ENCODE measurements at places on chromosomes 7 and 10.

DNA sequence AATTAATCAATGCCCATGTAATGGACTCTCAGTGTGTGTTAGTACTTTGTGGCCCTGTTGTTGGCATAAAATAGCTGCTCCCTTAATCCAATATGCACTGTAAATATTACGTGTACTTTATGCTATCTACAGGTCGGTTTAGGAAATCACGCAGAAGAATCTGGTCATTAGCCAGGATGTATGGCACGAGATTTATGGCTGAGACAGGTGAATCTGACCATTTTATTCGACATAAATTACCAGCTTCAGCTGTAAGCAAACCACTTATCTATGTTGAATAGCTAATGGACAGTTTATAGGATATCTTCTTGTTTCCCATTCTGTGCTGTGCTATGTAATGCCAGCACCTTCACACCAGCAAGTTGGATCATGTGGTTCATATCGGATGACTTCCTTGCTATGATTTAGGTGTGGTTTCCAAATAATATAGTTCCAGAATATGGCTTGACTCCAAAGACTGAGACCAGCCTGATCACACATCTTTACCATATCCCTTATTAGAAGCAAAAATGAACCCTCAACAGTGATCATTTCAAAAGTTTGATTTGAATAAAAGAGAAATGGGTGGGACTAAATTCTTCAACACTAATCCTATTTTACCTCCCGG lies 301.4 kb downstream of the AHR start:
- DNase-seq = no peak

GRCh38 chr7:1610013-1610677 lies 40.3 kb upstream of the PSMG3 start:
- DNase-seq = no peak

- DNase-seq = no peak
Measured at GRCh38 chr7:129436335-129436923, 2.2 kb downstream of the STRIP2 start.

DNA sequence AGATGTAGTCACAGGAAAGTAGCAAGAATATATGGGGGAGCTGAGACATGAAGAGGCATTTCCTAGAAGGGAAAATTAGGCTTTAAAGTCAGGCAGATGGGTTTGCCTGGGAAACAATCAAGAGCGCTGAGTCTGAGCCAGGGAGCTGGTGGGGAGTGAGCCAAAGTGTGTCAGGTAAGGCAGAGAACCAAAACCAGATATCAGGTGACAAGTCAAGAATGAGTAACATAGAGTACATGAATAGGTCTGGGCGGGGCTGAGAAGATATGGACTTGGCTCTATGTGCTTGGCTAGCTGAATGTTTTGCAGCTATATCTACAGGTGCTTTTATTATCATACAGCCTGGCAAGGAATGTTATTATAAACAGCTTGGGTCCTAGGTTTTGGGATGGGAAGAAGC lies 49.3 kb downstream of the GPR141 start:
- DNase-seq = no peak

DNA sequence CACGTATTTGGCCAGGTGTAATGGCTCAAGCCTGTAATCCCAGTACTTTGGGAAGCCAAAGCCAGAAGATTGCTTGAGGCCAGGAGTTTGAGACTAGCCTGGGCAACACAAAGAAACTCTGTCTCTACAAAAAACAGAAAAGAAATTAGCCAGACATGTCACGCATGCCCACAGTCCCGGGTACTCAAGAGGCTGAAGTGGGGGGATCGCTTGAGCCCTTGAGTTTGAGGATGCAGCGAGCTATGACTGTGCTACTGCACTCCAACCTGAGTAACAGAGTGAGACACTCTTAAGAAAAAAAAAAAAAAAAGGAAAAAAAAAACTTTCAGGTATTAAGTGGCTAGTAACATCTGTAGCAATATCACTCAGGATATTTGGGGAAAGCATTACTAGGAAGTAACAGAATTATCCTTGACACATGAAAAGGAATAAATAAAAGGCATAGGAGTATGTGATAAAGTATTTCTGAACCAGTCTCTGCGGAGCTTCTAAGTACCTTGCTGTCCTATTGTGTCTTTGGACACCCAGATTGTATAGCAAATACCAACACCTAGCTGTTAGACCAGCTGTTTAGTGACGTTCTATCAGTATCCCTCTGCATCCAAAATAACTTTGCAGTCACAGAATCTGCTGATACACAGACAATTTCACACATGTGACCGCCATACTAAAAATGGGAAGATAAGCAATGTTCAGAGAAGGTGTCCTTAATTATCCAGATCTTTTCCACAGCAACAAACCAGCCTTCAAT lies 74.4 kb downstream of the CYTH3 start:
- no peak for DNase-seq

DNA sequence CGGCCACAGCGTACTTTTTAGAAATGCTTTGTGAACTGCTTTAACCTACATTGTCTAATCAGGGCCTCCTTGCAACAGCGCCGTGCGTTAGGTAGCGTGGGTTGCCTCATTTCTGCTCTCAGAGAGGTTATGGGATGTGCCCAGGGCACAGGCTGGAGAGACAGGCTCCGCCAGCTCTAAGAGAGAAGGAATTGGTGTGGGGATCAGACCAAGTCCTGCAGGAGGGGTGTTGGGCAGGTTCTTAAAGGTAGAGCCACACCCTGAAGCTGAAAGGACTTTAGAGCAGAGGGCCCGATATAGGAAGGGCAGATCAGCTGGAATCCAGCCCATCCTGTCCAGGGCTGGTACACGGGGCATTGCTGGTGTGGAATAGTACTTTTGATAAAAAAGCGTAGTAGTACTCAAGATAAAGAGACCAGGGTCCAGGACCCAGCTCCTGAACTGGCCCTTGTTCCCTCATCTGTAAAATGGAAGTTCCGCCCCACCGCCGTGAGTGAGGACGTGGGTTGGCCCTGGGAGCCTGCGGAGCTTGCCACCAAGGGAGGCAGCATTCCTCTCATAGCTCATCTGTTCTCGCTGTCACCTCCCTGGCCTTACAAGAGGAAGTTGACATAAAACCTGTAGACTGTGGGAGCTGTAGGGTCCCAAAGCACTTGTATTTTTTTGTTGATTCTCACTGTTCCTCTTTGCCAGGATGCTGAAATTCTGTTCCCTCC lies 37.2 kb downstream of the TMEM120A start:
- DNase-seq = no peak

DNA sequence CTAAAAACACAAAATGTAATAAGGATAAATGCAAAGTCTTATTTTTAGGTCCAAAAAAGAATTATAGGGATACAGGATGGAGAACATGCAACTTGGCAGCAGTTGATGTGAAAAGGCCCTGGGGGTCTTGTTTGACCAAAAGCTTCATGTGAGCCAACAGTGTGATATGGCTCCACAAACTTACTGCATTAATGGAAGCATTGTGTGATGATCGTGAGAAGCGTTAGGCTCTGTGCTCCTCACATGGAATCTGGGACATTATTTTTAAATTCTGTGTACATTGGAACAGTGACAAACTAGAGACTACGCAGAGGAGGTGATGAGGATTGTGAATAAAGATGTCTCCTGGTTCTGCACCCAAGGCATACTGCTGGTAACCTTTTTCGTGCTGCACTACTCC lies 39.1 kb upstream of the CALD1 start:
- no peak for DNase-seq

GRCh38 chr7:2452074-2452507 lies 24.1 kb downstream of the GRIFIN start:
- DNase-seq = peak; percentile 14

- DNase-seq = no peak
Measured at GRCh38 chr7:128025380-128025779, 5.9 kb downstream of the LRRC4 start.

DNA sequence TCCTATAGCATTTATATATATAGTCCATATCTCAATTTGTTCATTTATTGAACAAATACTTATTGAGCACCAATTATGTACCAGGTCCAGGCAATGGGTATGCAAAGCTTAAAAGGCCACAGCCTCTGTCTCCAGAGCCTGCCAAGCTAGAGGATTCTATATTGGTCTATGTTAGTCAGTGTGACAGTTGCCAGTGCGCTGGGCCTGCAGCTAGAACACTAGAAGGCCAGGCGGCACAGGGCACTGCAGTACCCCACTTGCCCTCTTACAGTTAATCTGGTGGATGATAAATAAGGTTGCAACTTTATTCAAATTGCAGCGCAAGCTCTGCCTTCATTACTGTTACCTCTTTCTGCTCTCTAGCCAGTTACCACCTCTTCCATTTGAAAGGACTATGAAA lies 68.8 kb downstream of the PPP1R3C start:
- DNase-seq = no peak

- no peak for DNase-seq
Measured at GRCh38 chr7:37751096-37751495, 67.5 kb downstream of the GPR141 start.

DNA sequence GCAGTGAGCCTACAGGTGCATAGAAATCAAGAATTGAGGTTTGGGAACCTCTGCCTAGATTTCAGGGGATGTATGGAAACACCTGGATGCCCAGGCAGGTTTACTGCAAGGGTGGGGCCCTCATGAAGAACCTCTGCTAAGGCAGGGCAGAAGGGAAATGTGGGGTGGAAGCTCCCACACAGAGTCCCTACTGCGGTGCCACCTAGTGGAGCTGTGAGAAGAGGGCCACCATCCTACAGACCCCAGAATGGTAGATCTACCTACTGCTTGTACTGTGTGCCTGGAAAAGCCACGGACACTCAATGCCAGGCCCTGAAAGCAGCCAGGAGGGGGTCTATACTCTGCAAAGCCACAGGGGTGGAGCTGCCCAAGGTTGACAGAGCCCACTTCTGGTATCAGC lies 533.5 kb downstream of the GPAM start:
- no peak for DNase-seq

DNA sequence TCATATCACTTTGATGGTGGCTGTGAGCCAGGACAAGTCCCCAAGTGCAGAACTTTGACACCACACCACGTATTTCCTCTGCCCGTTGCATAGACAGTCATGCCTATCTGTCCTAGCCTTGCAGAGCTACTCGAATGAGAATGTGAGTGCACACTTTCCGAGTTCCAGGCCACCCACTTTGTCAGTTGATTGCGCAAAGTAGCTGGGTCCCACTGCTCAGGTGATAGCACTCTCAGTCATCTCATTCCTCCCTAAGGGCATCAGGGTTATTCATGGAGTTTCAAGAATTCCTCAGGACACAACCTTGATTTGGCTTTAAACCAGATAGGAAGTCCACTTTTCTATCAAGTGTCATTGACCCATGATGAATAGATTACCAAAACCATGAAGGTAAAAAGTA lies 19.3 kb downstream of the LSM5 start:
- DNase-seq = no peak

- DNase-seq = peak; percentile 19
Measured at GRCh38 chr7:37285706-37286453, 162.8 kb downstream of the ELMO1 start.

GRCh38 chr7:55946545-55946944 lies 5.1 kb upstream of the MRPS17 start:
- no peak for DNase-seq

- DNase-seq = no peak
Measured at GRCh38 chr10:113356794-113357680, 195.8 kb upstream of the HABP2 start.

- peak; percentile 61 for DNase-seq
Measured at GRCh38 chr7:142478479-142479220, 220.8 kb upstream of the PRSS58 start.

- DNase-seq = no peak
Measured at GRCh38 chr7:110633313-110633712, 457.6 kb upstream of the LRRN3 start.

GRCh38 chr10:77131214-77131613 lies 506.4 kb downstream of the KCNMA1 start:
- no peak for DNase-seq

- DNase-seq = no peak
Measured at GRCh38 chr7:123724817-123725253, 24.0 kb downstream of the WASL start.

DNA sequence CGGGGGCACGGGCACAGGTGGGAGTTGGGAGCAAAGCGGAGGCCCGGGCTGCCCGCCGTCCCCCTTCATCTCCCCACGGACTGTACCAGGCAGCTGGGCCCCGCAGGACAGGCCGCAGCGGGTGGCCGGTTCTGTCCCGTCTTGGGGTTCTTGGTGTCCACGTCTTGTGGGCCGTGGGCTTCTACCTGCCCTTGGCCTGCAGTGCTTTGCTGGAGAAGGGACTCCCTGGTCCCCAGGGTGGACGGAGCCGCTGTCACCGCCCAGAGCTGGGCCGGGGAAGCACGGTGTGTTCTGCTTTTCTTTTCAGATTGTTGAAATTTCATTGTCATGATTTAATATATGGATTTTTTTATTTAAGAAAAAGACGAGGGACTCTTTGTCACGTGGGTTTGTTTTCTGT lies 11.8 kb downstream of the MAFK start:
- no peak for DNase-seq

- no peak for DNase-seq
Measured at GRCh38 chr7:28989211-28989980, 31.3 kb upstream of the TRIL start.

DNA sequence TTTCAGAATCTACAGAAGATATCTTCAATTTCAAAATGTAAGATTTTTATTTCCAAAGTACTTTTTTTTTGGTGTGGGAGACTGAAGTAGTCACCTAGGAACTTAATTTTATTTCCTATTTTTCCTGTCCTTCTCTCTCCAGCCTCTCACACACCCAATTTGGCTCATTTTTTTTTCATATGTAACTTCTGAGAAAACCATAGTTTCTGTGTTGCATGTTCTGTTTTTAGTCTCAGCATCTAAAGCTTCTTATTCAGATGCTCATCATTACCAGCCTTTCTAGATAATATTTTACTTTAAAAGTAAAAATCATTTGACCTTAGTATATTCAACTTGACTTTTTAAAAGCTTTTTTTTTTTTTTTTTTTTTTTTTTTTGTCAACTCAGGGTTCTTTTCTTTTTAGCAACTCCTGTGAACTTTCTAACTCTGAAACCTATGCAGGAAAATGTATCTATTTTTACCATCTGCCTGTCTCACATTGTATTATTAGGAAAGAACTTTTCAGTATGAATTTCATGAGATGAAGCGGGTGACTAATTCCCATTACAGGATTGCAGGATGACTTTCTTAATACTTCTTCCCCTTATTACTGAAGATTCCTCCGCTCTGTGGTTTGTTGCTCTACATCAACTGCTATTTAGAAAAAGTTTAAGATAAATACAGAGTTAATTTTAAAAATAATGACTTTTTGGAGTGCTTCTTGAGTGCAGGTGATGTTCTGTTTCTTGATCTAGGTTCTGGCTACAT lies 73.6 kb upstream of the LSM8 start:
- DNase-seq = no peak

DNA sequence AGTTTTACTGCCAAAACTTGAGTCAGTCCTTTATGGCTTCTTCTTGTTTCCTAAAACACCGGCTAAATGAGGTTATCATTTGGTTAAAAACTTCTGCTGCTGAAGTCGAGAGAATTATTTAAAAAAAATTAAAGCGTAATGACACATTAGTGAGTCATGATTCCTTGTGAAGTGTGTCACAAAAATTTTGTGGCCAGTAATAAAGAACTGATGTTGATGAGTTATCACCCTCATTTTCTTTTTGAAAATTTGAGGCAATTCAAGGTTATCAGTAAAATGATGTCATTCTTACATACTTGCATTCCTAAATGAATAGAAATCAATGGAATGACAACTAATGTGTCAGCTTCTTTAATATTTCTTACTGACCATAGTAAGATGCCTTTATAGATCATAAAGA lies 427.4 kb downstream of the SORCS3 start:
- DNase-seq = no peak

Measured in CD4-positive, alpha-beta T cell treated with Interleukin-10 for 1 hour (primary cell).